COLO829 (cell line): ENCODE measurements at places on chromosomes 1 and 21.
A peak's percentile ranks its signal among the peaks of the same experiment; 100 is the strongest.

- no peak for DNase-seq
Measured at GRCh38 chr1:217062586-217062985, 339.4 kb upstream of the ESRRG start.

DNA sequence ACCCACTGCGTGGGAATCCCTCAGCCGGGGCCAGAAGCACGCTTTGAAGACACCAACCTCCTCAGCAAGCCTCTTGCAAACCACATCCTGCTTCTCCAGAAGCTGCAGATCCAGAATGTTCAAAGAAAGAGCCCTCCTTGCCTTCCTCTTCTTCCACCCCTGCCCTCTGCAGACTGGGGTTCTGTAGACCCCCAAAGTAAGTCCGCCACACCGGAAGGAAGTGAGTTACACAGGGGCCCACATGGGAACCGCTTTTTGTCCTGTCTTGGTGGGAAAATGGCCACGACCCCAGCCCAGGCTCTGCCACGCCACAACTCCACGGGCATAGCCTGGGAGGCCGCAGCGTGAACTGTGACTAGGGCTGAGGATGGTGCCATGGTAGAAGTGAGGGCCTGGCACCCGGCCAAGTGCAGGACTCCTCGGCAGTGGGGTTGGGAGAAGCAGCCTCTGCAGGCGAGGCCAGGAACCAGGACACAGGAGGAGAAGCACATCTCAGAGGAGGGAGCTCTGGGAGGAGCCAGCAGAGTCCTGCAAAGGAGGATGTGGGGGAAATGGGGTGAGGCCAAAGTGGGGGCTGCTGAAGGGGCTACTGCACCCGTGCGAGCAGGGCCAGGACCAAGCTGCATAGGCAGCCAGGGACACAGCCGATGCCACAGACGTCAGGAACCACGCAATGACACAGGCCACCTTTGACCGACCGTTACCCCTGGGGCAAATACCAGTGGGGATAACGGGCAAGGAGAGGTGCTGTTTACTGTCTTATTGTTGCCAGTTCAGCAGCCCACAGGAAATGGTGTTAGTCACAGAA is 30.9 kb downstream of the PDE9A start:
- DNase-seq = peak; percentile 53

DNA sequence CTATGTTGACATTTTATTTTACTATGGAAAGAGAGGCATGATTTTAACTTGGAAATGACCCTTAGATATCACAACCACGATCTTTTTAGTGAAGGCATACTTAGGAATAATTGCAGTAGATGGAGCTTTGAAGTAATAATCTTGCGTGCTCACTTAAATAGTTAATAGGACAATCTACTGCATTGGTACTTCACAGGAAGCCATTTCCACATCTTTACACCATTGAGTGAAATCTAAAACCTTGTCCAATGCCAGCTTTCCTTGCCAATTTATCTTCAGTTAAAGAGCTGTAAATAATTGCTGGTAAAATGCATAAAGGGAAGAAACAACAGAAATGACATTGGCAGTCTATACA is 586.3 kb downstream of the ADGRL2 start:
- no peak for DNase-seq

DNA sequence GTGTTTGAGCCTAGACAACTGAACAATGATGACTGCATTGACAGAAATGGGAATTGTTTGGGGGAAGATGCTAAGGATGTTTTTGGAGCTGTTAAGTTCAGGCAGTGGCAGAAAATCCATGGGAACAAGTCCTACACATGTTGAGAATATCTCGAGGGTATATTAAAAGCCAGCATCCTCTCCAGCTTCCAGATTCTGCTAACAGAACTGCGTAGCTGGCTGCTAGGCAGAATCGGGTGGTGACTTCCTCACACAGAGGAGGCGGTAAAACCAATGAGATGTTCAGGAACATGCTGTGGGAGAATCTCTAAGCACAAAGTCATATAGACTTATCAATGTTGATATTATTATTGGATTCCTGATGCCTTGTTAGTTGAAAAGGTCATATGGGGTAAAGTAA is 14.8 kb downstream of the FAM163A start:
- no peak for DNase-seq

DNA sequence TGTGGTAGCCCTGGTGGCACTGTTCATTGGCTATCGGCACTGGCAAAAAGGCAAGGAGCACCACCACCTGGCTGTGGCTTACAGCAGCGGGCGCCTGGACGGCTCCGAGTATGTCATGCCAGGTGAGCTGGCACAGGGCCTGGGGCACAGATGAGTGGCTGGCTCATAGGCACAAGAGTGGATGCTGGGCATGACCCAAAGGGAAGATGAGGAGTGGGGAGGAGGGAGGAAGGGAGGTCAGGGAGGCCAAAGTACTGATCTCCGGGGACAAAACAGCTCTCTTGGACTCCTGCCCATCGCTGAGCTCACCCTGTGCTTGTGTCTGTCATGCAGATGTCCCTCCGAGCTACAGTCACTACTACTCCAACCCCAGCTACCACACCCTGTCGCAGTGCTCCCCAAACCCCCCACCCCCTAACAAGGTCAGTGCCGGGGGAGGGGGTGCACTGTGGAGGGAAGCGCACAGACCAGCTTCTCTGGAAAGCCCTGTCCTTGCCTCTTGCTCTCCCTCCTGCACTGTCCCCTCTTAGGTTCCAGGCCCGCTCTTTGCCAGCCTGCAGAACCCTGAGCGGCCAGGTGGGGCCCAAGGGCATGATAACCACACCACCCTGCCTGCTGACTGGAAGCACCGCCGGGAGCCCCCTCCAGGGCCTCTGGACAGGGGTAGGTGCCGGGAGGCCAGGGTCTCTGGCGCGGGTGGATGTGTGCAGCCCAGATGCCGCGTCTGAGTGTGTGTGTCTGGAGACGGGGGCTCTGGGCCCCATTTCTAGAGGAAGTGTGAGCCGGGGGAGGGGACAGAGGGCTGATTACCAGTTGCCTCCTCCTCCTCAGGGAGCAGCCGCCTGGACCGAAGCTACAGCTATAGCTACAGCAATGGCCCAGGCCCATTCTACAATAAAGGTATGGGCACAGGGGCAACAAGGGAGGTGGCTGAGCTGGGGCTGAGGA is 7.3 kb upstream of the LRRC71 start:
- DNase-seq = no peak
